ENCODE measurements at places on chromosomes 11 and 22.

- no peak for DNase-seq
Observed at GRCh38 chr22:20852503-20852902, 6.1 kb downstream of the PI4KA start.

DNA sequence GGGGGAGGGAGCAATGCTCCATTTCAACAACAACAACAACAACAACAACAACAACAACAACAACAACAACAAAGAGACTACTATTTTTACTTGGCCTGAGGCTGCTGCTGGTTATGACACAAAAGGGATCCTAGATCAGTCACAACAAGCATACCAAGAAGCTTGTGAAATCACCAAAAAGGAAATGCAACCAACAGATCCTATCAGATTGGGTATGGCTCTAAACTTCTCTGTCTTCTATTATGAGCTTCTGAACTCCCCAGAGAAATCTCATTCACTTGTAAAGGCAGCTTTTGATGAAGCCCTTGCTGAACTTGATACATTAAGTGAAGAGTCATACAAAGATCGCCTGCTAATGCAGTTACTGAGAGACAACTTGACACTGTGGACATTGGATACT is 10.5 kb upstream of the MS4A2 start:
- DNase-seq = no peak

DNA sequence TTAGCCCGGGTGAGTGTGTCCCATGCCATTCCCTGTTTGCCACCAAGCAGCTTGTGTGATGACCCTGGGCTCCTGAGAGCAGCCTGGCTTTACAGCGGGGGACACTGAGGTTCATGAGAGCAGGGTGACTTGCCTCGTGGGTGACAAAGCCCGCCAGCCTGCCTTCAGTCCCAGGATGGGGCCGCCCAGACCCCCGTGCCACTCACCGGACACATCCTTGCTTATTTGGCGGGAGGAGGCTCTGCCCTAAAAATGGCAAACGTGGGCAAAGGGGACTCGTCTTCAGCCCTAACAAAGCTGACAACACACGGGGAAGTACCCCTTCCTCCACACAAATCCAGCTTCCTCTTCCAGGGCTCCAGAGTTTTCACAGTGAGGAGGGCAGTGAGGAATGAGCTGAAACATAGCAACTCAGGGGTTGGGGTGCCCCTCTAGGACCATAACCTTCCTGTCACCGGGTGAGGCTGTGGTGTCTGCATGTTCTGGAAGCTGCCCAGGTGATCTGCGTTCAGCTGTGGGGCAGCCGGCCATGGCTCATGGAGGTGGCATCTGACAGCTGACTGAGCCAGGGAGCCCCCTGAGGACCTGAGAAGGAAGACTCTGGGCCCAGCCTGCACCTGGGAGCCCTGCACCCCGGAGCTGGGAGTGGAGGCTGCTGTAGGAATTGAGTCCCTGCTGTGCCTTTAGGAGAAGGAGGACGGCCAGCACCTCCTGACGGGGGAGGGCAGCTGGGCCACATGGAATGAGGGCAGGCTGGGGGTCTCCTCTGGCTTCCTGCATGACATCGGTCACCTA is 16.7 kb downstream of the RIBC2 start:
- no peak for DNase-seq

- DNase-seq = no peak
Observed at GRCh38 chr22:17875156-17875555, 100.9 kb upstream of the BID start.

DNA sequence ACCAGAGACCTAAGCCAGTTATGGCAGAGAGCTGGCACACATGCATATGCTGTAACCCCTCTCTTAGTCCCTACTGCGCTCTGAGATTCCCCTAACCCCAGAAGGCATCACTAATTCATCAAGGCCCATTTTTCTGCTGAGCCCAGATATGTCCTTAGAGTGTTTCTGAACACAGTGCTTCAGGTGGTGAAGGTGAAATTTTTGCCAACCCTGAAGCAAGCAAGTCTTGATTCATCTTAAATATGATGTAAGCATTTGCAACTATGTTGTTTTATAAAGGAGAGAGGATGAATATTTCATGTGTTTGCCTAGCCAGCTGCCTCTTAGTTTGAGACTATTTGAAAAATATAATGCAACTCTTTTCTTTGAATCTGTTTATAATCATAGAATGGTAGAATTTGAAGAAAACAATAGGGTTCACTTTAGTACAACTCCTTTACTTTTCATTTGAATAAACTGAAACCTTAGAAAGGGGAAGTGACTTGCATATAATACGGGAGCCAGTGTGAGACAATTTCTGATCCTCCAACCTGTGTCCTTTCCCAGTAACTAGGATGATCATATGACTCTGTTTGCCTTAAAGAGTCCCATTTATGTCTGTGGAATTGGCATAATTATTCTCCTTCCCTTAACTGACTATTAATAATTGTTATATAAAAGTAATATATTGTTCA is 194.3 kb upstream of the MTNR1B start:
- DNase-seq = no peak

DNA sequence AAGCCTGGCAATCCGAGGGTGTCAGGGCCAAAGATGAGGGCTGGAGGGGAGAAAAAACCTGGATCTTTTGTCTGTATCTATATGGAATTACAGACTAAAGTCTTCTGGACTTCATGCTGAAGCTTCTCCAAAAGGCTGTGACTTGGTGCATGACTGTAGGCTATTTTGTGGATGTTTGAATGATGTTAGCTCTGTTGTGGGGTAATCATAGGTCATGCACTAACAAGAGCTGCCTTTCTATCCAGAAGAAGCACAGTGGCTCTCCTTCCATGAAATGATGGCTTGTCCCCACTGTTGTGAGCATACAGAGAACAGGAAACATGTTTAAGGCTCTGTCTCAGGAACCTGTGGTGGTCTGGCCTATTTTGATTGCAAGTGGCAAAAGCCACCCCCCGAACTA is 263.3 kb upstream of the PLET1 start:
- no peak for DNase-seq

DNA sequence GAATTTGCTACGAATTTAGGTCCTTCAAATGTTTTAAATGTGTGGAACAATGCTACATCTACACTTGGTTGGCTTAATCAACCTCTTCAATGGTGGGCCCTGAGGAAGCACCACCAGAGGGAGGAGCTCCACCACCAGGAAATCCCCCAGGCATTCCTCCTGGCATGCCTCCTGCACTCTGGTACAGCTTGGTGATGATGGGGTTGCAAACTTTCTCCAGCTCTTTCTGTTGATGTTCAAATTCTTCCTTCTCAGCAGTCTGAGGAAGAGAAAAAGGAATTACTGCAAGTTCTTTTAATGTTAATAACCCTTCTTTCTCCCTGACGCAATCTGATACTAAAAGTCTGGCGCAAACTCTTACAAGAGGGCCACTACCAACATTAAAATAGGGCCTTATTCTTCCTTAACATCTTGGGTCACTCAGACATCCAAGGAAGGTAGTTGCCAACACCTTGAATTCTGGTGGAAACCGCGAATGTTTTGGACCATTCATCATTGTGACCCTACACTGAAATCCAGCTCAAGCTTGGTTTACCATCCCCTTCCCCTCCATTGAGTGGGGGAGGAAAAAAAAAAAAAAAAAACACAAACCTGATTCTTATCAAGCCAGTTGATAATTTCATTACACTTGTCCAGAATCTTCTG is 4.2 kb downstream of the HSPA8 start:
- no peak for DNase-seq
